Activated T-cell treated with anti-CD3 and anti-CD28 coated beads, Interleukin-2, amount 50 U/mL, for 24 hours (primary cell): ENCODE measurements at places on chromosomes 7 and 10.

- DNase-seq = peak; percentile 81
These were observed 55.8 kb upstream of the MRLN start for GRCh38 chr10:59808896-59809643.

DNA sequence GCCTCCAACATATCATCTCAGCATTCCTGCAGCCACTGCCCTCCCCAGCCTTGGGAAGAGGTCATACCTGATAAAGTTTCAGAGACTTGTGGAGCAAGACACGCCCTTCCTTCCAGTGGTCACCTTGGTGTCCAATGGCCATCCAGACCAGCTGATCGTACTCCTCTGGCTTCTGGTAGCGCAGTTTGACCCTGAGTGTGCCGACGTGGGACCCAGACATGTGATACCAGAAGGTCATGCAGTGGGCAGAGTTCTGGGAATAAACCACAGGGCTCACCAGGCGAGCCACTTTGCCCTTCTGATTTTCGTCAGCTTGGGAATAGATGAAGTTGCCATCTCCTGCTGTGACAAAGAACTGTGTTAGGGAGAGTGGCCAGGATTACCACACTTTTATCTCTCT, 148.3 kb downstream of the NRP1 start:
- DNase-seq = no peak

- DNase-seq = no peak
These were observed 303.3 kb downstream of the IPMK start for GRCh38 chr10:57964351-57964750.

- no peak for DNase-seq
These were observed 230.7 kb downstream of the RPS24 start for GRCh38 chr10:78264361-78264760.

GRCh38 chr10:69025370-69025896, 36.8 kb downstream of the KIFBP start:
- DNase-seq = no peak

- DNase-seq = peak; percentile 15
These were observed 38.9 kb downstream of the JAKMIP3 start for GRCh38 chr10:132104471-132105301.

- DNase-seq = no peak
These were observed 143.5 kb upstream of the CDC14C start for GRCh38 chr7:48780862-48781261.

- DNase-seq = no peak
These were observed 23.9 kb upstream of the AGFG2 start for GRCh38 chr7:100515072-100515532.

GRCh38 chr7:36116347-36117202, 36.5 kb upstream of the EEPD1 start:
- DNase-seq = no peak

GRCh38 chr7:107946881-107947280, 55.9 kb downstream of the DLD start:
- DNase-seq = no peak

GRCh38 chr10:5892007-5892406, 2.0 kb downstream of the FBH1 start:
- no peak for DNase-seq

DNA sequence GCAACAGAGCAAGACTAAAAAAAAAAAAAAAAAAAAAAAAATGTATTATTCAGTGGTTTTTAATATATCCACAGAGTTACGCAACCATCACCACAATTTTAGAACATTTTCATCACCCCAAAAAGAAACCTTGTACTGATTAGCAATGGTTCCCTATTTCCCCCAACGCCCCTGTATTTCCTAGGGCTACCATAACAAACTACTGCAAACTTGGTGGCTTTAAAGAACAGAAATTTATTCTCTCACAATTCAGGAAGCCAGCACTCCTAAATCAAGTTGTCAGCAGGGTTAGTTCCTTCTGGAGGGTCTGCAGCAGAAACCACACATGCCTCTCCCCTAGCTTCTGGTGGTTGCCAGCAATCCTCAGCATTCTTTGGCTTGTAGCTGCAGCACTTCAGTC, 5.9 kb upstream of the NUP42 start:
- no peak for DNase-seq

GRCh38 chr7:64887756-64888508, 15.1 kb upstream of the ZNF273 start:
- peak; percentile 68 for DNase-seq

DNA sequence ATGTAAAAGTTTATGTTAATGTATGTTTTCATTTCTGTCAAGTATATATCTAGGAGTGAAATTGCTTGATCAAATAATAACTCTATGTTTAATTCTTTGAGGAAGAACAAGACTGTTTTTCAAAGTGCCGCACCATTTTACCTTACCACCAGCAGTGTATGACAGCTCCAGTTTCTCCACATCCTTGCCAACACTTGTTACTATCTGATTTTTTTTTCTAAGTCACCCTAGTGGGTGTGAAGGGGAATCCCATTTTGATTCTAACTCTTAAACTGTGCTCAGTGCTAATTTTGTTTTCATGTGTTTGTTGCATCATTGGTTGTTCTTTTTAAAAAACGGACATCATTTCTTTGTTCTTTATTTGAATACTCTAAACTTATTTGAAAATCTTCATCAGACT, 120.2 kb upstream of the CDK6 start:
- DNase-seq = no peak

DNA sequence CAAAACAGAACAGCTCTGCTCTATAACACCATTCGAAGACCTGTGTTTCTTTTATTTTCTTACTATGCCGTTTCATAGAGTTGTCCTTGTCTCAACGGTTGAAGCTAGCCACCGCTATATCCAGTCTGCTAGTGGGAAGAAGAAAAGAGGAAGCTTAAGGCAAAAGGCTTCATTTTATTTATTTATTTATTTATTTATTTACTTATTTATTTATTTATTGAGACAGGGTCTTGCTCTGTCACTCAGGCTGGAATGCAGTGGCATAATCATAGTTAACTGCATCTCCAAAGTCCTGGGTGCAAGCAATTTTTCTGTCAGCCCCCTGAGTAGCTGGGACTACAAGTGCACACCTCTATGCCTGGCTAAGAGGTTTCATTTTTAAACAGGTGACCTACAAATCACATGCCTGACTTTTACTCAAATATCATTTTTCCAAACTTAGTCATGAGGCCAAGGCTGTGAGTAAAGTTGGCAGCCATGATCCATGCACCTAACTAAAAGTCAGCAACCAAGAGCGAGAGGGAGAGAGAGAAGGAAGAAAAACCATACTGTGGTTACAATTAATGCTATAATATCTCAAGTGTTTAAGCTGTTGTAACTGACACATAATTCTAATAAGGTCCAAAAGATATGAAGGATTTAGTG, 1305.3 kb upstream of the LRRTM3 start:
- no peak for DNase-seq

DNA sequence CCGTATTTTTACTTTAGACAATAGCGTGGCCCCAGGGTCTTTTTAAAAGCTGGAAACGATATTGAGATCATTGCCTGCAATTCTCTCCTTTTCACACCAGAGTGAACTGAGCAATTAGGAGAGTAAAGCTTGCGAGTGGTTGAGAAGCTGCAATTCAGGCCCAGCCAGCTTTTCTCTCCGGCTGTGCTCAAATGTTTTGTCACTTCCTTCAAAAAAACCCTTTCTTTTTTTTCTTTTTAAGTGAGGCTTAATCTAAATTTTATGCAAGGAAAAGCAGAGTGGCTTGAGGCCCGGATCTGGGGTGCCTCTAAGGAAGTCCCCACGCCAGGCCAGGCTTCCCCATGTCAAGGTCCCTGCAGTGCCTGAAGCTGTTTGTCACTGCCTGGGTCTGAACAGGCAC, 433.9 kb downstream of the GLRX3 start:
- no peak for DNase-seq

GRCh38 chr10:85961073-85961472, 405.5 kb downstream of the GRID1 start:
- no peak for DNase-seq

DNA sequence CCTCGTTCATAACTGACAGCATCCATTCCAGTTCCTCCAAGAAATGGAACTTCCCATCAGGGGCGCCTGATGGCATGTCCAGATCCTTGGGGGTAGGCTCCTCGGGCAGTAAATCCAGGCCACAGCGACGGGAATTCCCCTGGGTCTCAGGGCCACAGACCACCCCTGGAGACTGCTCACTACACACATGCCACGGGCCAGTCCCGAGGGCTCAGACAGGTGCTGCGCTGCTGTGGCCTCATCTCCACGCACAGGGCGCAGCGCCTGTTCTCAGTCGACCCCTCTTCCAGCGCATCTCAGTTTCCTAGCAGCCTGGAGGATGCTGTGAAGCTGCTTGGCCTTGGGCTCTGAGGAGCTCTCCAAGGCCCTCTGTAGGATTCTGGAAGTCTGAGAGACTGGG, 473.5 kb upstream of the FOXK1 start:
- DNase-seq = no peak

DNA sequence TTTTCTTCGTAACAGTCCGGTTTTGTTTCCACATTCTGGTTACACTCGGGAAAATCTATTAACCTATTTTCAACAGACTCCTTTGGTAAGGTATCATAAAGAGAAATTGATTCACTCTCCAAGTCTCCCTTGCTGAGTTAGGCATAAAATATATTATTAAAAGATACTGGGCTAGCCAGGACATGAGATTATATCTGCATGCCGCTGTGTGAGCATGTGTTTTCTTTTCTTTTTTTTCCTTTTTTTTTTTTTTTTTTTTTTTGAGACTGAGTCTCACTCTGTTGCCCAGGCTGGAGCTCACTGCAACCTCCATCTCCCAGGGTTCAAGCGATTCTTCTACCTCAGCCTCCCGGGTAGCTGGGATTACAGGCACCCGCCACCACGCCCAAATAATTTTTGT, 23.0 kb upstream of the SFMBT2 start:
- DNase-seq = no peak

DNA sequence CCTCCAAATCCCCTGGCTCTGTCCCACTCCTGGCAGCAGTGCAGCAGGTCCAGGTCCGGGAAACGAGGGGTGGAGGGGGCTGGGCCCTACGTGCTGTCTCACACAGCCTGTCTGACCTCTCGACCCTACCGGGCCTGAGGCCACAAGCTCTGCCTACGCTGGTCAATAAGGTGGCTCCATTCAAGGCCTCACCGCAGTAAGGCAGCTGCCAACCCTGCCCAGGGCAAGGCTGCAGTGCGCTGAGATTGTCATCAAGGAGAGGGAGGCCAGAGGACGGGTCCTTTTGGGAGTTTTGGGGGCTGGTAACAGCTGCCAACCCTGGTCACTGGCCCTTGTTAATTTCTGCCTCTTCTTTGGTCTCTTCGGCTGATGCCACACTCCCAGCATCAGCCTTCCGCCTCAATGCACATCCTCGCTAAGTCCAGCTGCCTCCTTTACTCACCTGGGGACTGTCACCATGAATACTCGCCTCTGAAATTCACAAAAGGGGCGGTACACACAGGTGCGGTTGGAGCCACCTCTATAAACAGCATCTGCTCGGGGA, 3.5 kb downstream of the EPO start:
- no peak for DNase-seq

GRCh38 chr7:929311-929711, 25.2 kb downstream of the ADAP1 start:
- DNase-seq = no peak

DNA sequence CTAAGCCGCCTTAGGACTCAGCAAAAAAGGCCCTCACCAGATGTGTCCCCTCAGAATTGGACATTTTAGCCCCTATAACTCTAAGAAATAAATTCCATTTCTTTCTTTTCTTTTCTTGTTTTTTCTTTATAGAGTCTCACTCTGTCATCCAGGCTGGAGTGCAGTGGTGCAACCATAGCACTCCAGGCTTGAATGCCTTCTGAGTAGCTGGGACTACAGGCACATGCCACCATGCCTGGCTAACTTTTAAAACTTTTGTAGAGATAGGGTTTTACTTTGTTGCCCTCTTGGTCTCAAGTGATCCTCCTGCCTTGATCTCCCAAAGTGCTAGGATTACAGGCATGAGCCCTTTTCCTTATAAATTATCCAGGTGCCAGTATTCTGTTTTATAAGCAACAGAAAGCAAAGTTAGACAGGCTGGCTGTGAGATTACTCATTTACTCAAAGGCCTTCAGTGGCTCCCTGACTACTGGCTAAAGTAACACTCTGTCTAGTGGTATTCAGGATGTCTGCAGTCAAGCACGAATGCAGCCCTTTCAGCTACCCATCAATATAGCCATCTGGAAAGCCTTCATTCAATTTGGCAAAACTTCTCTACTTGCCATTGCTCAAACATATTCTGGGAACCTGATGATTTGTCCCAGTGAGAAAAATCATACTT, 128.6 kb downstream of the ICA1 start:
- no peak for DNase-seq

- no peak for DNase-seq
These were observed 21.6 kb downstream of the GARS1 start for GRCh38 chr7:30616318-30616717.

- DNase-seq = no peak
These were observed 74.5 kb upstream of the PRKCQ start for GRCh38 chr10:6654571-6654970.

DNA sequence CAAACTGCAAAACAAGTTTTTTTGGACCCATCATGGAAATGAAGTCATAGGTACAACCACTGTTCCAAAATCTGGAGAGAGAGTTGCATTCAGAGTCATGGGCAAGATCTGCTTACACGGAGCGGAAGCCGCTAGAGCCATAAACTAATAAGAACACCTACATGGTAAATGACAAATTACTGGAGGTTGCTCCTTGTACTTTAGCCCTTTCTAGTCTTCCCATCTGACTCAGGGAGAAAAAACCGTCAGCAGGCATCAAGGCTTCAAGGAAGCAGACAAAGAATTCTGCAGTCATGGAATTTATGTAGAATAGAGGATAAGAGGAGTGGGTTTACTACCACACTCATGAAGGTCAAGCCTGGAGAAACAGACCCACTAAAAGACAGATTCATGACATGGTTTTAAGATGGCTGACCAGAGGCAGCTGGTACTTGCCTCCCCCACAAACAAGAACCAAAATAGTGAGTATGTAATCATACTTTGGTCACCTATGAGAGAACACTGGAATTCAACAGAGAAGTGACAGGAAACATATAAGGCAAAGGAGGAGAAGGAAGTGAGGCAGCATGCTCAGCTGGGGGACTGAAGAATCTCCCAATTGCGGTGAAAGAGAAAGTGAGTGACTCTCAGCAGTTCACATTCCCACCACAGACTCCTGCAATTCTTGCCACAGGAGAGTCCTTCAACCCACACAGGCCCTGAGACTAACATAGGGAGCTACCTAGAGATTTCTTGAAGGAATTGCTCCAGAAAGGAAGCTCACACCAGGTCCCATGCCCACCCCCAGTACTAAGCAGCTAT, 42.4 kb upstream of the ASAH2 start:
- no peak for DNase-seq

DNA sequence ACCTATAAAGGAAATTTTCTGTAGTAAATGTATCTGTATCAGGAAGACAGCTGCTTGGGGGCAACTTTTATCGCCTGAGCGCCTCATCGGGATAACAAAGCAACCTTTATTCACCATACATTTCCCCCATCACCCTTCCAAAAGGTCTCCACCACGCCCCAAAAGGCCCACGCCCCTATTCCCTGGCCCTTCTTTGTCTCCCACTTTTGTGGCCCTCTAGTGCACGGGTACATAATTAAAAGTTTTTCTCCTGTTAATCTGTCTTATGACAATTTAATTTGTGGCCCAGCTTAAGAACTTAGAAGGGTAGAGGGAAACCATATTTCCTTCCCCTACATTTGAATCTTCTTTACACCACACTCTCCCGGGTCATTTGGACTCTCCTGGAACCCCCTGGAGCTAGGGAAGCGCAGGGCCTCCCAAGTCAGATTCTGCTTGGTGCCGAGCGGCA, 625 bp downstream of the RP9 start:
- DNase-seq = no peak

- no peak for DNase-seq
These were observed 359.8 kb downstream of the PCDH15 start for GRCh38 chr10:54441275-54441674.

- no peak for DNase-seq
These were observed 12.2 kb upstream of the RSBN1L start for GRCh38 chr7:77684030-77684429.
